Activated gamma-delta T cell treated with Interleukin-2 at 50 U/mL for 16 hours (primary cell): ENCODE measurements at places on chromosomes 16 and 17.
A peak's percentile ranks its signal among the peaks of the same experiment; 100 is the strongest.

- DNase-seq = peak; percentile 78
Measured at GRCh38 chr16:89315791-89316581, 98.5 kb downstream of the ZNF778 start.

DNA sequence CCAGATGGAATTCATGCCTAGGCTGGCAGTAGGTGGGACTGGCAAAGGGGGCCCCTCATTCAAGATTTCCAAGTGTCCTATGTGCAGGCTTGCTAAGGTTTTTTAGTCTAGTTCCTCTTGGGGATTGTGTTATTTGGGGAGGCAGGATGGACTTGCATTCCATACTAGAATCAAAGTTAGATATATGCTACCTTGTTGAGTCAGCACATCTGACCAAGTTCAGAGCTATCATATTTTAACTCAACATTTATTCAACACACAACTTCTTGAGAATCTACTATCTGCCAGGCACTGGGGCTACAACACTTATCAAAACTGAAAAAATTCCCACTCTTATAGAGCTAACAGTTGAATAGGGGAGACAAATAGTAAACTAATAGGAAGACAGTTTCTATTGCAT lies 6.7 kb downstream of the GP2 start:
- no peak for DNase-seq

GRCh38 chr16:54466233-54466632 lies 179.6 kb upstream of the IRX3 start:
- no peak for DNase-seq

DNA sequence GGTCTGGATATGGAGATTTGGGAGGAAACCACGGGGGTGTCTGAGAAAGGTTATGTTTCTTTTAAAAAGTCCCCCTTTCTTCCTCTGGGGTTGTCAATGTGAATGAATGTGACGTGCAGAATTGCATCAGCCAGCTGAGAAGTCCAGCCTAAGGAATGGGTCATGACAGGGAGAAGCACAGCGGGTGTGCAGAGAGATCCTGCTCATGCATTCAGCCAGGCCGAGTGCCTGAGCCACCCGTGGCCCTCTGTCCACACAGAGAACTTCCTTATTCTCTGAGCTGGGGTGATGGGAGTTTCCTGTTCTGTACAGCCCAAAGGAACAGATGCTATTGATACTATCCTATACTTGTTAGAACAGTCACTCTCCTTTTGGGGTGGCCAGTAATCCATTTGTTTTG lies 117.9 kb downstream of the CPPED1 start:
- DNase-seq = no peak

GRCh38 chr17:78168903-78169793 lies 767 bp downstream of the SYNGR2 start:
- peak; percentile 25 for DNase-seq
